ENCODE measurements at places on chromosomes 1 and 21.

GRCh38 chr21:43355266-43355924 is 71.5 kb downstream of the SIK1 start:
- no peak for DNase-seq

GRCh38 chr1:91730801-91731732 is 154.9 kb downstream of the TGFBR3 start:
- DNase-seq, result peak; percentile 9

DNA sequence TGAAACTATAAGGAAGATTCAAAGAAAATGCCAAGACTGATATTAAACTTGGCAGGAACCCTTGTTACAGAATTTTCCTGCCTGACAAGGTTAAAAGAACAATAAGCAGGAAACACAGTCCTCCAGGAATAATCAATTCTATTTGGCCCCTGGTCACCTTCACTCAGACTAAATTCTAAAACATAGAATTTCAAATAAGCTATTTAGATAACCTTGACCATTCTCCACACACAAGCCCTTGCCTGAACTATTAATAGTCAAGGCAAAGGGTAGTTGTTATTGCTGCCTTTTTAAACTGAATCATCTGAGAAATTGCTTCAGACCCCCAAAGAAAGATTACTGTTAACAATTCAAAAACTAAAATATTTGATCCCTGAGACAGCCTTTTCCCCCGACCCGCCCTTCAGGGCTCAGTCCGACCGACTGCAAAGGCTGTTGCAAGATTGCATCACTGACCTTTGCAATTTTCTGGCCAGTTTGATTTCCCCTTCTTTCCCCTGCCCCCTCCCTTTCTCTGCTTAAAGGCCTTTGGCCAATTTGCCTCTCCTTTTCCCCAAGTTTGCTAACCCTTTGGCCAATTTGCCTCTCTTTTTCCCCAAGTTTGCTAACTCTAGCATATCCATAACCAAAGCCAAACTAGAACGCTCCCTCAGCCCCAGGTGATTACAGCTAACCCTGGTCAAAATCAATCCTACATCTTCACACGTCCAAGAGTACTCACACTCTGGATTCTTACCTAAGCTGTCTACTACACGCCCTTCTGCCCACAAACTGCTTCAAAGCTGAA is 1.4 kb upstream of the G0S2 start:
- peak; percentile 77 for DNase-seq

DNA sequence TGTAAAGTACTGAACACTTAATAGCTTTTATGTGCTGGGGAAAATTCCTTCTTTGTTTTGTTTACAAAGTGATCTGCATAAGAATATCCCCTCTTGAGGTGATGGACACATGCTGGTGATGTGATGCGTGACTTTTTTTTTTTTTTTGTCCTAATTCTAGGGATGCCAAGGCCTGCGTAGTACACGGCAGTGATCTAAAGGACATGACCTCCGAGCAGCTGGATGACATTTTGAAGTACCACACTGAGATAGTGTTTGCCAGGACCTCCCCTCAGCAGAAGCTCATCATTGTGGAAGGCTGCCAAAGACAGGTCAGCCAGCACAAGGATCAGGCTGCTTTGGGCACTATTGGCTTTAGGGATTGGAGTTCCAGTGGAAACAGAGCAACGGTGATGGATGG is 24.7 kb downstream of the ATP1A1 start:
- no peak for DNase-seq

DNA sequence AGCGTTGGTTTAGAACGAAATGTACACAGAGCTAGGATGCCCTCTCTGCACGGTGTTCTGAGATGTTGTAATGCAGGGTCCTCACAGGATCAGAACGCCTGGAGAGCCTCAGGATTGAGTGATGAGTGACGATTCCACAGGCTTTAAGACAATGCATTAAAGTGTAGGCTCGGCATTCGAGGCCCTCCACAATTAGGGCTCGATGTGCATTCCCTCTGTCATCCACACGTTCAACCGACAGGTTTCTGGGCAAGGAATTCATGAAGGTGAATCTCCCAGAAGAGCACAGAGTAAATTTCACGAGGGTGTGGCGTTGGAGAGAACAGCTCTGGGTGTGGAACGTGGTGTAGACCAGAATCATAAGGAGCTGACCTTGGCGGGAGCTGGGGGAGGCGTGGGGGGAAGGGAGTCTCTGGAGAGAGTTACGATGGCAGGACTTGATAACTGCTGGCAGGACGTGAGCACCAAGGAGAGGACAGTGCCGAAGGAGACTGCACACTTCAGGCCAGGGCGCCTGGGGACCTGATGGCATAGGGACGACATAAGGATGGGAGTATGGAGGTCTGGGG is 51.0 kb upstream of the EFHD2 start:
- peak; percentile 31 for DNase-seq

GRCh38 chr1:95953015-95953414 is 719.0 kb downstream of the RWDD3 start:
- peak; percentile 62 for DNase-seq
